ENCODE measurements at places on chromosomes 13 and 19.

DNA sequence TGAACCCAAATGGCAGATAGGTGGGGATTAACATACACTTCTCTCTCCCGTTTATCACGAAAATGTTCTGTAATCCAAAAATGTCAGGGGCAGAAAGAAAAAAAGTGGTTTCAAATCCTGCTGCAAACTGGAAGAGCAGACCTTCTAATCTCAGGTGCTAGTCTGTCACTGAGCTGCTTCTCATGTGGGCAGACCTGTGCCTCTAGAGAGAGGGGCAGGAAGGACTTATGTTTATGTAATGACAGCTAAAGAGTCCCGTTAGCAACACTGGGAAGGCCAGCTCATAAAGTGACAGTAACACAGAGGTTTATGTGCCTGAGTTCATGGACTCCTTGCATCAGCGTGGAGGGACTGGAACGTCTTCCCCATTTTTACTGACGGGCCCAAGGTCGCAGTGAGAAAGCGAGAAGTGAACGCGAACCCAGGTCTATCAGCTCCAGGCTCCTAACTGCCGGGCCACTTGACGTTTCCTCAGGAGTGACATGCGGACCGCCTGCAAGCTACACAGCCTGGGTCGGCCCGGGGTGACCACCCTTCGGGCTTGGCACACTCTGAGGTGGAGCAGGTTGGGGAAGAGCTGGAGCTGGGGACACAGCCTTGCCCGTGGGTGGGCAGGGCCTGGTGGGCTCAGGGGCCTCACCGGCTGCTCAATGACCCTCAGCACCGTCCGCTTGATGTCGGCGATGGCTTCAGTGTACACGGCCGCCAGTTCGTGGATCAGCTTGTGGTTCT lies 9.6 kb upstream of the RSPH6A start:
- no peak for DNase-seq
- peaks cover 44% of the 10 kb centered on the region for H3K36me3 ChIP-seq

GRCh38 chr13:45576466-45576865 lies 39.1 kb downstream of the ERICH6B start:
- no peak overlapping the region for H3K4me3 ChIP-seq
- no peaks in the 10 kb centered on the region for H3K4me1 ChIP-seq
- no peaks in the 10 kb centered on the region for H3K27me3 ChIP-seq
- no peak for DNase-seq

DNA sequence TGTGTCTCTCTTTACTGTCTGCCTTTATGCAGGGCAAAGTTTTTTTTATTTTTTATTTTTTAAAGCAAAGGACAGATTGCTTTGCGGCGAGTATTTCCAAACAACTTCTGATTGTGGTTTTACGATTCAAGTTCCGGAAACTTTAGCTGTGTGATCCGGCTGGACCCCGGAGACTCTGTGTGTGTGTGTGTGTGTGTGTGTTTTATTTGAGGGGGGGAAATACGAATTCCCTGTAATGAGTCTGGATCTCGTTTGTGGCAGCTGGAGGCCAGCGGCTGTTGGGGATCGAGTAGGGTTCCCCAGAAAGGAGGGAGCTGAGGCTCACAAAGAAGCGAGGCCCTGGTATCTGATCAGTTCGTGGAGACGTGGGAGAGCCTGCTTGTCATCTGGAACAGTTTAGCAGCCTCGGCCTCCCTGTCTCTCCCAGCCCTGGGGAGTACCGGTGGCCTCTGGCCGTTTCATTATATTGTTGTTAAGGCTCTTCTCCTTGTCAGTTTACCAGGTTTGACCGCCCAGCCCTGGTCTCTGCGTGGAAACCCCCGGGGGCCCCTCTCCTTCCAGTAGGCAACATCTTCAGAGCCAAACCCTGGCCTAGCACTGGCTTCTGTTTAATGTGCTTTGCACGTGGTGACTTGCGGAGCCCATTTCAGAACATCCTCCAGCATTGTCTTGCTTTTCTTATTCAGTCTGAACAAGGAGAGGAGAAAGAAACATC lies 1.3 kb downstream of the FARP1 start:
- no peaks in the 10 kb centered on the region for H3K36me3 ChIP-seq
- DNase-seq: no peak
- no peak overlapping the region for H3K27ac ChIP-seq
- peak overlapping the region; percentile 78 for H3K4me3 ChIP-seq
- H3K27me3 ChIP-seq: no peaks in the 10 kb centered on the region
- H3K4me1 ChIP-seq: peaks cover 22% of the 10 kb centered on the region

DNA sequence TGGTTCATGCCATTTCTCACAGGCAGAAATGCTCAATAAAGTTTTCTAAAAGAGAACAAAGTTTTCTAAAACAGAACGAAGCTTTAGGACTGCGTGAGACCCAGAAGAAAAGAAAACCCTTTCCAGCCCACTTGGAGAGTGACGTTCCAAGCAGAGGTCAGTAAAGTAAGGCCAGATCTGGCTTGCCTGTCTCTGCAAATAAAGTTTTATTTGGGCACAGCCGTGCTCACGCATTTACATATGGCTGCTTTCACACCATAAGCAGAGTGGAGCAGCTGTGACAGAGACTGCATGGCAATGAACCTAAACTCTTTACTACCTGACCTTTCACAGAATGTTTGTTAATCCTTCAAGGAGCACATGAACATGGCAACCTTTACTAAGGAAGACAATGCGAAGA lies 23.6 kb downstream of the IRS2 start:
- no peaks in the 10 kb centered on the region for H3K36me3 ChIP-seq
- H3K27me3 ChIP-seq: no peaks in the 10 kb centered on the region
- no peak overlapping the region for H3K27ac ChIP-seq
- no peak overlapping the region for H3K4me3 ChIP-seq
- no peaks in the 10 kb centered on the region for H3K4me1 ChIP-seq

DNA sequence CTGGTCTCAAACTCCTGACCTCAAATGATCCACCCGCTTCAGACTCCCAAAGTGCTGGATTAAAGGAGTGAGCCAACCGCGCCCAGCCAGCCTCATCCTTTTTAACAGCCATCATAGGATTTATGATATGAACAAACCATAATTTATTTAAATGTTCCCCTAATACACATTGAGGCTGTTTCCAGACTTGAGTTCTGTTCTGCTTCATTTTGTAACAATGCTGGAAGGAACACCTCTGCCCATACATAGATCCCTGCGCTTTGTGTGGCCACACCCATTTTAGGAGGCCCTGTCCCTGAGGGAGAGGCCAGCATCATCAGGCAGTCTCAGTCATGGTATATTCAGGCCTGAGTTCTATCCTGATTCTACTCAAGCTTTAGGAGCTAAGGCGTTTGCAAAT lies 35.9 kb downstream of the TPT1 start:
- no peaks in the 10 kb centered on the region for H3K36me3 ChIP-seq
- no peak for DNase-seq
- no peak overlapping the region for H3K4me3 ChIP-seq
- no peak overlapping the region for H3K27ac ChIP-seq
- no peaks in the 10 kb centered on the region for H3K27me3 ChIP-seq
- peaks cover 9% of the 10 kb centered on the region for H3K4me1 ChIP-seq

DNA sequence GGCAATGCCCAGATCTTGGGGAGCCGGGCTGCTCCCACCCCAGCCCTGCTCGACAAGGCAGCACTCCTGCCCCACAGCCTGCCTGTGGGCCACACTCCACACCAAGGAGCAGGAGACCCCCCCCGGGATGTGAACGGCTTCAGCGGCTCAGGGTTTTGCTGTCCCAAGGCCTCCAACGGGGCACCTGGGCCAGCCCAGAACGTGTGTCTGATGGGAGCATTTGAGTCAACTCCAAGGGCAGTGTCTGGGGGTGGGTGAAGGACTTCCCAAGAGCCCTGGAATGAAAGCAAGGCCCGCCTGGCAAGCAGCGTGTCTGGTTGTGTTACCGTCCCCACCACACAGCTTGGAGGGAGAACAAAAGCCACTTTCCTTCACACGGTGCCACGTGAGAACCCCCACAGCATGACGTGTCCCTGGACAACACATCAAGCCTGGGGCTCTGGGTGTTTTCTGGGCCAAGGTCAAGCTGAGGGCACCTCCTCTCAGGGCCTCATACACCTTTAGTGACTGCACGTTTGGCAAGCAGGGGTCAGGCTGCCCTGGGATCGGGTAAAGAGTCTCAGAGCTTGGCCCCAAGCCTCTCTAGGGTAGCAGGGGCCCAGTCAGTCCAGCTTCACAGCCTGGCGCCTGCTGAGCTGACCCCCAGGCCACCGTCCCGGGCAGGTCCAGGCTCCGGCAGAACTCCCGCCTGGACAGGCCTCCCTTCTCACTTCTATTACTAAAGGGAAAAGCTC lies 6.0 kb downstream of the C13orf46 start:
- no peaks in the 10 kb centered on the region for H3K27me3 ChIP-seq
- no peaks in the 10 kb centered on the region for H3K36me3 ChIP-seq
- no peak for DNase-seq
- H3K4me1 ChIP-seq: no peaks in the 10 kb centered on the region
